ENCODE measurements at places on chromosomes 4 and X.

- DNase-seq: no peak
Observed at GRCh38 chrX:100700809-100701208, 31.1 kb downstream of the SYTL4 start.

GRCh38 chr4:152534541-152535359 lies 1.1 kb downstream of the FBXW7 start:
- peak; percentile 69 for DNase-seq

- no peak for DNase-seq
Observed at GRCh38 chr4:10640561-10641201, 43.9 kb downstream of the CLNK start.

- no peak for DNase-seq
Observed at GRCh38 chr4:87853108-87853507, 20.3 kb downstream of the MEPE start.

DNA sequence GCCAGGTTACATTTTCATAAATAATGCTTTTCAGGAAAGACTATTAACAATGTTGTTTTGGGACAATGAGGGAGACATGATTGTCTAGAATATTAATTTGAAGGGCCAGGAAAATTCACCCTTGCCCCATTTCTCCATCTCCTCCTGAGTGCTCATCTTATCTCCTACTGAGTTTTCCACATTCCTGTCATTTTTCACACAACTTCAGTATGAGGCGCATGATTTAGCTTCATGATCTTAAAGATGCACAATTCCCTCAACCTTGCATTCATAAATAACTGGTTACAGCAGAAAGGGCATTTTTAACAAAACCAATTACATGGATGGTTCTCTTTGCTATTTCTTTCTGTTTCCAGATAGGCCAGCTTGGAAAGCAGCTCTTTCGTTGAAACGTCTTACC lies 1699.2 kb upstream of the IGFBP7 start:
- DNase-seq: no peak

DNA sequence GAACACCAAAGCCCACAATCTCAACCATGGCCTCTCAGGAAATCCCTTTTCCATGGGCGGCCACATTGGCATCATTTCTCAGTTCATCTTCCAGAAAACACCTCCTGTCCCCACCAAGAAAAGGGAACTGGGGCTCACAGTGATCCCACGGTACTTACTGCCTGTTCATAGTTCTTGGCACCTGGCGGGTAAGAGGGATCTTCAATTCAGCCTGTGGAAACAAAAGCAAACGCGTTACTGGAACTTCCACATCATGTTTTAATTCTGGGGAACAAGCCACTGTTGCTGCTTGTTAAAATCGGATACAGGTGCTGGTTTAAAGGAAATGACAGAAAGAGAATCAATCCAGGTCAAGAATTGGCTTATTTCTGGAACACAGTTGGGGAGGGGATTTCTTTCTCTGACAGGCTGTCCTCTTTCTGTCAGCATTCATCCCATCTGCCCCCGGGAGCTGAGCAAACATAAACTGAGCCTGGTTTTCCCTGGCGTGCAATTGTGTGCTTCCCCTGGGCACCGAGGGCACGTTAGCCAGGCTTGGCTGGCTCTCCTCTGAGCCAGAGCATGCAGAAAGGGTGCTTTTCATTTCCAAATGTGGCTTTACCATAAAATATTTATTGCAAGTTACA lies 16.8 kb downstream of the CLNK start:
- no peak for DNase-seq

GRCh38 chr4:73222466-73223257 lies 35.9 kb downstream of the ANKRD17 start:
- DNase-seq: peak; percentile 63

DNA sequence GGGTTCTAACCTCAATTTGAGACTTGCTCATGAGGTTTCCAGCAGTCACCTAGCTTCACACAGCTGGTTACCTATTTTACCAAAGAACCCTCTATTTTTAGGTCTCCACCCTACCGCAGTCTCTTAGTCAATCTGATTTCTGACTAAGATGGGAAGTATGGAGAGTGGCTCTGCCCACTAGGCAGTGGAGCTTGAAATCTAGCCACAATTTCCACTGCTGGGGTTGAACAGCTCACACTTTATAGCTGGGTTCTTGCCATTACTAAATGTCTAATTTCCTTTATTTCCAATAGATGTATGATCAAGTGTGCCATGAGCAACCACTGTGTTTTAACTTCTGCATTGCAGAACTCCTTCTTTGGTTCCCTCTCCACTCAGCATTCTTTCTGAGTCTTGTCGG lies 43.1 kb downstream of the GASK1B start:
- DNase-seq: no peak

DNA sequence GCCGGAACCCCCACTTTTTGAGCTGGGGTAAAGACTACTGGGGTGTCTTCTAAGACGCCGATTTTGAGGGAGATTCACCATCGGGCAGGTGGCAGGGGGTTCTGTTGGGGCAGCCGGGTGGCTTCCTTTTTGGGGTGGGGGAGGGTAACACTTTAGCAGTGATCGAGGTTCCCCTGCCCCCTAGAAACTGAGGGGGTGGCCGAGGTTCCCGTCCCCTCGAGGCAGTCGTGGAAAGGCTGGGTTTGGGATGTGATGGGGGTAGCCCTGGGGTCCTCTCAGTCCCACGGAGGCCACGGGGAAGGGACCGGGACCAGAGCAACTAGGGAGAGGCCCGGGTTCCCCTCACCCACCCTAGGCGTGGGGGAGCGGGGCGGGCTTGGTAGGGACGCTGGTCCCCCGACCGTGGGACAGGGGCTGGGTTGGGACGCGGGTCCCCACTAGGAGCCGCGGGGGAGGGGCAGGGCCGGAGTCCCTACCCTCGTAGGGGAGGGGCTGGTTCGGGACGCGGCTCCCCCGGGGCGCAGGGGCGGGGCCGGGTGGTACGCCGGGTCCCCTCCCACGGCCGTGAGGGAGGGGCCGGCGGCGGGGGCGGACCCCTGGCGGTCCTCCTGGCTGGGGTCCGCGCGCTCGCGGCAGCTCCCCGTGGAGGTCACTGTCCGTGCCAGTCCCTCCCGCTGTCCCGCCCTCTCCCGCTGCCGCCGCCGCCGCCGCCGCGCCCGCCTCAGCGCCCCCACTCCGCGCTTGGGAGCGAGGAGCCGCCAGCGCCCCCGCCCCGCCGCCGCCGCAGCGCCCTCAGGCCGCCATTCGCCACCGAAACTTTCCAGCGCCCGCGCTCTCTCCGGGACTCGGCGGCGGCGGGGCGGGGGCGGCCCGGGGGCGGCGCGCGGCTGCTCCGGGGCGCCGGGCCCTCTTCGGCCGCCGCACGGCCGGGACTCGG lies at the start of gene TBL1X:
TSS of gene TBL1X (plus strand) at position 624 of the 937 bp plus-strand sequence. CDS start 188,529 bp downstream, outside the sequence.
- DNase-seq: peak; percentile 67

GRCh38 chr4:8840006-8840793 lies 31.4 kb downstream of the HMX1 start:
- DNase-seq: no peak

GRCh38 chrX:903116-903515 lies 272.5 kb downstream of the SHOX start:
- no peak for DNase-seq

DNA sequence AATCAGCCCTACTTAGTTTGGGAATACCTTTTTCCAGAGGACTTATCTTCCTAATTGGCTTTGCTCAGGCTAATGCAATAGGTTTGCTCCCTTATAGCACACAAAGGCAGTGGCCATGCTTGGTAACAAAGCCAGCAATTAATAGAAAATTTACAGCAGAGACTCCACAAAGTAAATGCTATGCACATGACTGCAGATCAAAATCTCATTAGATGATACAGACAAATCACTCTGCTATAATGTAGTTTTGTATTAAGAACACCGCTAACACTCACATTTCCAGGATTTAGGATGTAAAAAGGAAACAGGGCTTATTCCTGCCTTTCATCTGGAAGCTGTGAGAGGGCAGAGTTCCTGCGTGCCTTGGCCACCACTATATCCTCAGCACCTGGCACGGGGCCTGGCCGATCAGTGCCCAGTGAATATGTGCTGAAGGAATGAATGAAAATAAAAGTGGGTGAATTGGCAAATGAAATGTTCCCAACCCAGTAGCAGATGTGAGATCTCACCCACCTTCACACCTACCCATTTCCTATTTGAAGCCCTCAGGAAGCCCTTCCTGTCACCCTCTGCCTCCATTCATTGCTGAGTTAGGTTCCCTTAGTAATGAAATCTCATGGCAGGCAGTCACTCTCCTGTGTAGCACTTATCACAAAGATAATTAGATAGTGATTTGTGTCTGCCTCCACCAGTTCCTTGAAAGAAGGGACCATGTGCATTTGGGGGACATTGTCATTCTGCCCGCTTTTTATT lies 5.1 kb downstream of the SEPTIN6 start:
- DNase-seq: peak; percentile 39

DNA sequence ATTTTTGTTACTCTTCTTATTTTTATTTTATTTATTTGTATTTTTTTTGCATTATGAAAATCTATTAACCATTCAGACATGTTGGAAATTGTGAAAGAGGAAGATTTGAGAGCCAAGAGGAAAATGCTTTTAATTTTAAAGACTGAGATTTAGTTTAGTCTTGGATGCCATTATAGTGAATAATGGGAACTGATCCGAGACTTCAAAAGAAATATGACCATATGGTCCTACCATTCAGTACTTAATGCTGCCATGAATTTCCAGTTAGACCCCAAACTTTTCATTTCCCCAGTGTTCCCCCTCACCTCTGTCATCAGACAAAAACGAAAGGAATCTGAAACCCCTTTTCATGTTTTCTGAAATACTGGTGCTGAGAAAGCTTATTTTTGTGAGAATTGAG lies 95.5 kb downstream of the TENM3 start:
- no peak for DNase-seq

GRCh38 chr4:137417676-137418075 lies 114.6 kb downstream of the PCDH18 start:
- DNase-seq: no peak

DNA sequence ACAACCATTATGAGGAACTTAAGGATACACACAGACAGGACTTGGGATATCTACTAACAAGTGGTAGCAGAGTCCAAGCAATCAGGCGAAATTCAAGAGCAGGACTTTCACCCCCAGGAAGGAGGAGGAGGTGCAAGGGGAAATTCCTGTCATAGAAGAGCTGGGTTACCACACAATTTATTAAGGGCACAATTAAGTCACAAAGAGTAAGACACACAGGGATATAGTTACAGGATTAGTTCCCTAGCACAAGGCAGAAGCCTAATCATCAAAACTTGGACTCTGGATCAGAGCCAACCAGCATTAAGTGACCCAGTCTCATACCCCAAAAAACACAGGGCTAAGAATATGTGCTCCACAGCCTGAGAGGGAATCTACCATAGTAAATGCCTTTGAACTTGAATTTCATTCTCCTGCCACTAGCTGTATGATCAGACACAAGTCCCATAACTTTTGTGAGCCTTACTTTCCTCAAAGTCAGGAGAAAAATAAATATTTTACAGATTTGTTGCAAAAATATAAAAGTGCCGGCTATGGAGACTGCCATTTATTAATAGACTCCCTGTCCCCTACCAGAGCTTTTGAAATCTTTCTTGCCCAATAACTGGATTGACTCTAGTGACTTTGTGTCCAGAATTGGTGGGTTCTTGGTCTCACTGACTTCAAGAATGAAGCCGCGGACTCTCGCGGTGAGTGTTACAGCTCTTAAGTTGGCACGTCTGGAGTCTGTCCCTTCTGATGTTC lies 87.0 kb downstream of the SYNPO2 start:
- no peak for DNase-seq

- DNase-seq: no peak
Observed at GRCh38 chr4:175560604-175561003, 251.5 kb downstream of the GPM6A start.

GRCh38 chrX:19462879-19463278 lies 52.4 kb downstream of the MAP3K15 start:
- no peak for DNase-seq

- DNase-seq: no peak
Observed at GRCh38 chrX:136262243-136262642, 11.0 kb upstream of the MAP7D3 start.

GRCh38 chr4:84939113-84939512 lies 27.4 kb downstream of the WDFY3 start:
- DNase-seq: no peak

GRCh38 chr4:25821899-25822298 lies 40.9 kb downstream of the SEL1L3 start:
- DNase-seq: no peak

- no peak for DNase-seq
Observed at GRCh38 chrX:53018627-53019026, 30.0 kb upstream of the GPR173 start.

GRCh38 chr4:4386296-4386735 lies 586 bp upstream of the NSG1 start:
- peak; percentile 63 for DNase-seq

DNA sequence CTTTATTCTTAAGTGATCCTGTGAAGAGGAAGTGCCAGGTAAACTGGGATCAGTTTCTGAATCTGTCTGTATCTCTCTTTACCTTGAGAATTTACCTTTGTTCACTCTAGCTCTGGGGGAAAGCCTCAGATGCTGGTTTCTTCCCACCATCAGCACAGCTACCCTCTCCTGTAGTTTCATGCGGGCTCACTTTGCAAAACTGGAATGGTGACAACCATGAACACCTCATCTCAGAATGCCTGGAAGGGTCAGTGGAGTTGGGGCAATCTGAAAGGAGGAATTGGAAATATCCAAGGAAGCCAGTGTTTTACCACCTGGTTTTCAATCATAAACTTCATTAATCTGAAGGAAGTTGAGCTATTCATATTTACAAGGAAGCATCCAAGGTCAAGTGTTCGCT lies 30.8 kb upstream of the DCX start:
- no peak for DNase-seq

GRCh38 chr4:152169683-152170082 lies 366.2 kb downstream of the FBXW7 start:
- DNase-seq: no peak

GRCh38 chr4:9979101-9979701 lies 42.1 kb downstream of the SLC2A9 start:
- DNase-seq: no peak

DNA sequence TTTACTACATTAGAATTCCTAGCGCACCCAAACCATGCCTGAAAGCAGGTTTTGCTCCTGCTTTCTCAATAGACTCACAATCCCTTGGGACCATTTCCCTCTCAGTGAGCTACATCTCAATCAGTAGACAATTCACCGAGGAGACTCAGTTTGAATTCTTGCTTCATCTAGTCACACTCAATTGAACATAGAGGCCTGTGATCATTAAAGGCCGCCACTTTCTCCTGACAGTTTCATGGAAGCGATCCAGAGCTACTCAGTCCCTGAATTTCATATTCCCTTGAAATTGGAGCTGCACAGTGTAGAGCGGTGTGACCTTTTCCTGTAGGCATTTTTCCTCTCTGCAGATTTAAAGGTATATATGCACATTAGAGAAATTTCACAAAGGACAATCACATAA lies 193.9 kb upstream of the SPOCK3 start:
- no peak for DNase-seq

- DNase-seq: no peak
Observed at GRCh38 chrX:31223817-31224216, 152.0 kb upstream of the FTHL17 start.

DNA sequence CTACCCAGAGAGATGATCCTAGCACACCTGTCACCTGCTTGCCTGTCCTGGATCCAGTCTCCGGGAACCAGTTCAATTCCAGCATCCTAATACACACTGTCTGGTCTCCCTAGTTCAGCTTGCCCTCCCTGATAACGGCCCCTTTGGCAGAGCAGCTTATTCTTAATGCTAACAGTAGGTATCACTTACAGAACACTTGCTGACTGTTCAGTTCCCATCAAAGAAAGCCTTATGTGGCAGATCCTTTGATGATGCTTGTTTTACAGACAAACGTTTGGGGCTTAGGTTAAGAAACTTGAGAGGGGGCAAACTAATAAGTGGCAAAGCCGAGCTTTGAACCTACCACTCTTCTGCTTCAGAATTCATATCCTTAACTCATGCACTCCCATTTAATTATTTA lies 890 bp downstream of the RASSF6 start:
- no peak for DNase-seq

- no peak for DNase-seq
Observed at GRCh38 chrX:39675162-39675553, 422.6 kb downstream of the BCOR start.
